ENCODE measurements at places on chromosomes 1 and 21.

- DNase-seq, result peak; percentile 69
These were observed 54.3 kb upstream of the HNRNPU start for GRCh38 chr1:244918421-244919319.

DNA sequence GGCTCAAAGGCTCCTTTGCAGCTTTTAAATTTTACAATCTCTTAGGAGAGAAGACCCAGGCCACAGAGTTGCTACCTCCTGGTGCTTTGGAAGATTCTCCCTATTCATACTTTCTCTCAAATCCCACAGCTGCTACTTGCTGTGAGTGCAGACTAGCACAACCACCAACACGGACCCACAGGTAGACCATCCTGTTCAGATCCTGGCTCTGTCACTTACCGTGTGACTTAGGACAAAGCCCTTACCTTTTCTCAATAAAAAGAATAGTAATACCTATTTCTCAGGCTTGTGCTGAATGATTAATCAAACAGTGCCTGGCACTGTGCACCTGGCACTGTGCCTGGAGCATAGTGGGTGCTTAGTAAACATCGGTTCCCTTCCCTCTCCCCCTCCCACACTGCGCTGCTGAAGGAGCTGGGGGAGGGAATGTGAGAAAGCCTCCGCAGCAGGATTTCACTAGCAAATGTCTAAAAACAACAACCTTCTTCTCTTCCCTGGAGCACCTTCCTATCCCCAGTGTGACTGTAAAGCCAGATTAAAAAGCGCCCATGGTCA is 81.7 kb downstream of the PGM1 start:
- DNase-seq, result no peak

DNA sequence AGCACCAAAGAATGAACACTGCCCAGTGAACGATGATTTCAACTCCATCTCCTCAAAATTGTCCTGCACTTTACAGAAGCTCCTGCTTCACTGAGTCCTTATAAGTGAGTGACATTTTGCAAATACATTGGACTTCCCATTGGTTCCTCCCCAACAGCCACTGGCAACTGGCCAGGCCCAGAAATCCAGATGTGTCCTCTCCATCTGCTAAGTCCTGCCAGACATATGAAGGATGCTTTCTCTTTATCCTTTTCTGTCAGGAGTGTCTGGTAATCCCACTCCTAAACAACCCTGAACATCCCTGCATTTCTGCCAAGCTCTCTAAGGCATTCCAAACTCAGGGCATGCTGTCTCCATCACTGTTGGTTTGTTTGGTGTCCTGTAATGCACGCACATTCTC is 271.8 kb downstream of the RRAGC start:
- no peak for DNase-seq

DNA sequence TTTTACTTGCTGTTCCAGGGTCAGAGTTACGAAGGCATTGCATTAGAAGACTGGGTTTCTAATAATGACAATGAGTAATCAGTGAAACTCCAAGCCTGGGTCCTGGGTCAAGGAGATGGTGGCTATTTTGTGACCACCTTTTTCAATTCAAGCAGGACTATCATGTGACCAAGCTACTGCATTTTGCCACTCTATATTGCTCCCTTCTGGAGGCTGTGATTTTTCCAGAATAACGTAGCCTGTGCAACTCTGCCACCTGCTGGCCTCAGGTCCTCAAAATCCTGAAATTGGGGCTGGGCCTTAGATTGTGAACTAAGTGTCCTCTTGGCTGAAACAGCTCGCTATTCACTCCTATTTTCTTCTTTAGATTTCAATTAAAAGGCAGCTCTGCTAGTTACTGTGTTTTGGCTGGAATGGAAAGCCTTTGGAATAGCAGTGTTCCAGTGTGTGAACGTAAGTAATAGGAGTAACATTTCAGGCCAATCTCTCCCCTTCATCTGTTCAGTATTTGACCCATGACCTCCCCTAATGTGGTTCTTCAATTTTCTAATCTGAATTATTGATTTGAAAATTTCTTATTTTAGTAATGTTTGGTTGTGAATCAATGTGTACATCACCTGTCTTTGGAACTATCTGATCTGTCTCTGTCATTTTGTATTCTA is 52.9 kb upstream of the CD46 start:
- DNase-seq, result peak; percentile 10

- no peak for DNase-seq
These were observed 9.9 kb downstream of the SH2D2A start for GRCh38 chr1:156806512-156807440.

DNA sequence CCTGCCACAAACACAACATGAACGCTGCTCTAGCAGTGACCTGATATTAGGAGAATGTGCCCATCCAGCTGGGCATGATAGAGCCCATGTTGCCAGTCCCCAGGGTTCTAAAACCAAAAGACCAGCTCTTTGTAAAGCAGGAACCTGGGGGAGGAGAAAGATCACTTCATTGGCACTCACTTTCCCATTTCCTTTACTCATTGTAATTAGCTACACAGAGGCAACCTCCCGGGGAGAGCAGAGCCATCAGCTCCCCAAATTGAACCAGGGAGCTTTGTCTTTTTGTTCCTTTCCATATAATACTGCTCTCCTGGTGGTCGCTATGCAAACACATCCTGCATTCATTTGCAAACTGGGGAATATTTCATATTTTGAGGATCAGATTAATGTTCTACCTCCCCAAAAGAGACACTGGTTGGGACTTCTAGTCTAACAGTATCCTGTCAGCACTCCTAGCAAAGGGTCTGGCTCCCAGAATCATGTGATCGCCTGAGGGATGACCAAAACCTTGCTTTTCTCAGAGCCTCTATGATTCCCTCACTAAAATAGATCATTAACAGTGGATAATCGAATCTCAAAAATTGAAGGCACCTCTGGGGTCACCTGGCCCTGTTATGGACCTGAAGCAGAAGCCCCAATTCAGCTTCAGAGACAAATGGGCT is 76.7 kb upstream of the CD1D start:
- no peak for DNase-seq

DNA sequence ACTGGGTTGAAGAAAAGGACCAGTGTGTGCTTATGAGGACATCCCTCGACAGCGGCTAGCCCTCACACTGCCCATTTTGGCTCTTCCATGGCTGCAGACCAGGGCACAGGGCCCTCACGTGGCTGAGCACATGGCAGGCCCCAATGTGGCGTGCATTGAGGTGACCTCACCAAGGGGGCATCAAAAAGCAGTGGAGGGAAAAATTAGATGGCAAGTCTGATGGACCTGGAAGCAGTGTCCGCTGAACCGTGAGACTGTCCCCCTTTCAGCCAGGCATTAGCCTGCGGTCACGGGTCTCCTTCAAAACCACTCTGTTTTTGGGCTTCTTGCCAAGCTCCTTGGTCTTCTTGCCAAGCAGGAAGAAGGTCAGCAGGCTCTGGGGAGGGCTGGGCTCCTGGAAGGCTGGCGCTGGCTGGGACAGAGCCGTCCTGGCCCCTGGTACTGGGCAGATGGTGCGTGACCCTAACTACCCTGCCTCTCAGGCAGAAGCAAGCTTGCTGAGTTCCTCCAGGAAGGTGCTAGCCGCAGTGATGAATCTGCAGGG is 30.8 kb downstream of the TRIM67 start:
- no peak for DNase-seq

- DNase-seq, result no peak
These were observed 16.5 kb upstream of the ETV3L start for GRCh38 chr1:157115851-157116736.

DNA sequence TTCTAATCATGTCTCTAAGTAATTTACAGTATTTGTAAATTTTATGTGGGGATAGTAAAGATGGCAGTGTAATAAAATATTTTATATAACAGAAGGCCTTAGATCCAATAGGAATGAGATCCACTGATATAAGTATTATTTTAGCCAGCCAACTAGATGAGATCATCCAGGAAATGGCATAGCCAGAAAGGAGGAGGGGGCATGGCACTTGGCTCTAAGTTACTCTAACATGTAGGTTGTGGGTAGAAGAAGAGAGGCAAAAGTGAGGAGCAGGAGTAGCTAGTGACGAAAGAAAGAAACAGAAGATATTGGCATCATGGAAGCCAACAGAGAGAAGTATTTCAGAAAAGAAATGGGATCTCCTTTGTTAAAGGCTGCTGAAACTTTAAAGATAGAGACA is 426.1 kb downstream of the PTPRC start:
- DNase-seq, result no peak

DNA sequence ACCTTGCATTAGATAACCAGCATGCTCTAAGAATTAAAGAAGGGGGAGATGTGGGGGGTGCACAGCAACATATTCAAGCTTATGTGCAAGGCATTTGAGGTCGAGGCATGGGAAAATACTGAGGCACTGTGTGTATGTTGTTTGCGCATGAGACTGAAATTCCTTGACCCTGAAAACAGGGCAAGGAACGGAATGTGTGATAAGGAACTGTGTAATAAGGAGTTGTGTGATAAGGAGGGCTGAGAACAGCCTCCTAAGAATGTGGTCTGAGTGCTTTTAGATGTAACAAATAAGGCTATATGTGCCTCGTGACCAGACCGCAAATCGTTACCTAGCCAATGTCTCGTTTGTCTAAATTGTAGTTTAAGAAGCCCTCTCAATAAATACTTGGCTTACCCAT is 26.5 kb upstream of the ITLN1 start:
- DNase-seq, result no peak

- no peak for DNase-seq
These were observed 166.1 kb upstream of the DPYD start for GRCh38 chr1:98086796-98087441.

- DNase-seq, result no peak
These were observed 24.6 kb downstream of the CR1L start for GRCh38 chr1:207669528-207670009.

- no peak for DNase-seq
These were observed 1761.9 kb downstream of the PLA2G4A start for GRCh38 chr1:188590641-188591040.

- DNase-seq, result no peak
These were observed 50.3 kb downstream of the ARHGEF16 start for GRCh38 chr1:3504822-3505153.

DNA sequence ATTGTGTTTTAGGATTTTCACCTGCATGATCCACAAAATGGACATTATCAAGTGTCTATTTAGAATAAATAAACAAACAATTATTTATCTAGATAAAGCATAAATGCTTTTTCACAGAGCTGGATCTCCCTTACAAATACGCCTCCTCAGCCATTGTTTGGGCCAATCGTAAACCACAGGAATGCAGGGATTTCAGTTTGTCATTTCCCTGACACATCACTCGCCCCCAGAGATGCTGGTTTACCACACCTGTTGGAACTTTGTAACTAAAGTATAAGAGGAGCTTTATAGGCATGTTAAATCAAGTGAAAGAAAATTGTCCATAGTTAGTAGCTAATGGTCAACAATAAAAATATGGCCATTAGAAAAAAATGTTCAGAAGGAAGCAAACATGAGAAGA is 40.3 kb downstream of the GPR88 start:
- DNase-seq, result no peak

GRCh38 chr1:3501856-3502640 is 47.6 kb downstream of the ARHGEF16 start:
- peak; percentile 25 for DNase-seq

- no peak for DNase-seq
These were observed 28.9 kb downstream of the UCHL5 start for GRCh38 chr1:193030280-193030679.

GRCh38 chr1:151158326-151158725 is 1.9 kb downstream of the TNFAIP8L2 start:
- DNase-seq, result peak; percentile 17

- DNase-seq, result no peak
These were observed 941 bp downstream of the ARNT start for GRCh38 chr1:150875197-150876118.

All from naive thymus-derived CD8-positive, alpha-beta T cell (primary cell).